ENCODE measurements at places on chromosomes 7 and 10.
A peak's percentile ranks its signal among the peaks of the same experiment; 100 is the strongest.

DNA sequence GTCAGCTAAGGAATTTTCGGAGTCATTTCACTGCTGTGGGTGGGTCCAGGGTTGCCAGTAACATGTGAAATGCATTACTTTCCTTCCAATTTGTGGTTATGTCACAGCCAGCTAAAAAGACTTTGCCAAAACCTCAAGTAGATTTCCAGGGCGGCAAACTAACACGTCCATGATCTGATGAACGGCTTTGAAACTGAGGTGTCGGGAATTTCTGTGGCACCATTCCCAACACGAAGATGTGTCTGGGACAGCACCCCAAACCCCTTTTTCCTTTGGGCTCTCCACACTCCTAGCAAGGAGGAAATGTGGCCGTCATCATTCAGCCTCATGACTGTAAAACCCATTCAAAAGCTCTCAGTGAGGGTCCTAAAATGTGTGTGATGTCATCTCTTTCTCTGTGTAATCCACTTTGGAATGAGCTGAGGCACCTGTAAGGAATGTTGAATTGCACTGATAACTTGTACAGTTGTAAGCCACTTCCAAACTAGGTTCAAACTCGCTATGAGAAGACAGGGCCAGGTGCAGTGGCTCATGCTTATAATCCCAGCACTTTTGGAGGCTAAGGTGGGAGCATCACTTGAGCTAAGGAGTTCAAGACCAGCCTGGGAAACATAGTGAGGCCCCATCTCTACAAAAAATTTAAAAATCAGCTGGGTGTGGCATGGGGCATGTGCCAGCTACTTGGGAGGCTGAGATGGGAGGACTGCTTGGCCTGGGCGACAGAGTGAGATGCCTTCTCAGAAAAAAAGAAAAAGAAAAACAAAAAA, 146.1 kb upstream of the FRMD4A start:
- DNase-seq: no peak

GRCh38 chr7:129959471-129960203, 6.9 kb upstream of the UBE2H start:
- DNase-seq: no peak

- no peak for DNase-seq
Measured at GRCh38 chr7:146314962-146315361, 198.4 kb downstream of the CNTNAP2 start.

DNA sequence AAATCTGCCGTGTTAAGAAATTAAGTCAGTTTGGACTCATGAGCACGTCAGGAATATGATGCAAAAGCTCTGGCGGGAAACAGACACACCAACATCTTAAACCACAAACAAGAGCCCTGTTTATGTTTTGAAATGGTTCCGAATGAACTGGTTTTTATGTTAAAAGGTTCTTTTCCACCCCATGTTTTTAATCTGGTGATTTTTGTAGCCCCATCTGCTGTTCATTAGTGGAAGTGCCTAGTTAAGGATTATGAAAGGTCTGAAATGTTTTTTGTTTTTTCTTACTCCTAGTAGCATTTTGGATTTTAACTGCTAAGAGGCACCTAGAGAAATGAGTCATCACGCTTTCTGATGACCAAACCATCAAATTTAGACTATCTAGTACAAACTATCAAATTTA, 404.1 kb upstream of the MKI67 start:
- peak; percentile 20 for DNase-seq

GRCh38 chr10:101230183-101230917, 1.1 kb upstream of the LBX1 start:
- DNase-seq: no peak
